Stimulated activated CD4-positive, alpha-beta T cell treated with anti-CD3 and anti-CD28 coated beads, Interleukin-1b, Interleukin-23, amount 100 ng/mL, for 4 hours (primary cell): ENCODE measurements at places on chromosomes 1 and 21.

DNA sequence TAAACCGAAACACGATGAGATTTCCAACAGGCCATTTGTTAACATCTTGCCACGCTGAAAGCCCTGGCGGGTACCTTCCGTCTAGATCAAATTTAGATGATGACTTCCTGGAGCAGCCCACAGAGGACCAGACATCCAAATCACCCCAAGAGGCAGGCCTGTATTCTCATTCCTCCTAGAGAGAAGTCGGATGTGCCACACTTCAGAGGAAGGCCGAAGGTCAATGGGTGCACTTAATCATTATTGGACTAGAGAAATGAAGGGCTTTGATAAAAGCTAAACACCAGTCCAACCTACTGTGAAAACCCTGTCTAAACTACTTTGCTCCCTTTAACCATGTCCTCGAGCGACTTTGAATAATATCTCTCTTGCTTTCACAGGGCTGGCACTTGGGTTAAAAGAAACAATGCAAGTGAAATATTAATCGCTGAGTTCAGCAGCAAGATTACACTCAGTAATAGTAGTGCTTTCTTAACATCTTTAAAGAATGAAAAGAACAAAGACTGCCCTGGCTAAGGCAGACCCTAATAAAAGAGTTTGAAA lies 76.5 kb downstream of the BCAR3 start:
- DNase-seq = no peak

- DNase-seq = no peak
These were observed 82.1 kb downstream of the RRAGC start for GRCh38 chr1:38777464-38777957.

DNA sequence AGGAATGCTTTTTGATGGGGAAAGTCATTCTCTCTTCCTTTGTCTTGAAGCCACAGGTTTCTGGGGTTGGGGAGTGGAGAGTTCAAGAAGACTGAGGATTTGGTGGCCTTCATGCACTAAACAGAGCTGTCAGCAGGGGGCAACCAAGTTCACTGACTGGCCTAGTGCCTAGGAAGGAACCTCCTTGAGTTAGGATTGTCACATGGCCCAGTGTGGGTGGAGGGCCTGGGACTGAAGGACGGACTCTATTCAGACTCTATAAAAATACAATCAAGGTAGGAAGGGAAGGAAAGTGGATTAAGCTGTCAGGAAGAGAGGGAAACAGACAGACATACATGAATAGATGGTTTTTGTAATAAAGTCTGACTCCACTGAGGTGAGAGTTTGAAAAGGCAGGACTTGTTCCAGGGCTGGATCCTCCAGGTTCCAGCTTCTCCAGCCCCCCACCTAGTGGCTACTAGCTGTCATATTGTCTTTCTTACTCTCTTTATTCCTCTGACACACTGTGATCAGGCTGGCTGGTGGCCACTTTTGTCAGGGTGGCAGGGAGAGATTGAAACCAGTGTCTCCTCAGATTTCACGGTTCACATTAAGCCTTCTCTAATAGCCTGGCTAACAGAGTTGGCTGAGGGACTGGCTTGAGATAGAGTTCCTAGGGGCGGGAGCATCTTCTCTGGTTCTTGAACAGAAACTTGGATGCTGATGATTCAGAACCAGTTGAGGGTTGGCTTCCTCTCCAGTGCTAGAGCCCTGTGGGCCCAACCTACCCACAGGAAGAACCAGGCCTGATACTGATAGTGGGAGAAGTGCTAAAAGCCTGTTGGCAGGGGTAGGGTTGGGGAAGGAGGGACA lies 4.1 kb upstream of the SH3BGRL3 start:
- DNase-seq = peak; percentile 82

DNA sequence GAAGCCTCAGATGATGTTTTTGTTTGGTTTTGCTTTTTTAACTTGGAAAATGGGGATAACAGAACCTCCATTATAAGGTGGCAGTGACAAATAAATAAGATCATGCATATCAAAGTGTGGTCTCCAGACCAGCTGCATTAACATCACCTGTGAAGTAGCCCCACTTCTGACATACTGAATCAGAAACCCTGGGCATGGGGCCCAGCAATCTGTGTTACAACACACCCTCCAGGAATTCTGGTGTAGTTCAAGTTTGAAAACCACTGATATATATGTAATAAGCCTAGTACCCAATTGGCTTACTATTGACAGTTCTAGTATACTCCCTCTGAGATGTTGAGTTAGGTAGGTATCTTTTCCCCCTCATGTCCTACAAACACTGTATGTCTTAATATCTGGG lies 24.1 kb upstream of the RNF19B start:
- DNase-seq = no peak

DNA sequence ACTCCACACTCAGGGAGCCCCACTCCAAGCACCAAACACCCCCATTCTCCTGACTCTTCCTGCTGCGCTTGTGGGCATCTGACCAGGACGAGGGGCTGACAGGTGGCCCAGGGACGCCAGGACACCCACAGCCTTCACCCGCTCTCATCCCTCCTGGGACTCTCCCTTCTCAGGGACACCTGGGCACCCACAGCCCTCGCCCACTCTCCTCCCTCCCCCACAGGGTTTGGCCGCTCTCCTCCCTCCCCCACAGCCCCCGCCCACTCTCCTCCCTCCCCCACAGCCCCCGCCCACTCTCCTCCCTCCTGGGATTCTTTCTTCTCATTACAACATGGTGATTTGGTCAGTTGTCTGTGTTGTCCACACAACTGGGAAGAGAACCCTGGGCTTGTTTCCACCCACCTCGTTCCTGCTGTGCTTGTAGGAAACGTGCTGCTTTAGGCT lies 43.4 kb downstream of the PRDM15 start:
- no peak for DNase-seq

DNA sequence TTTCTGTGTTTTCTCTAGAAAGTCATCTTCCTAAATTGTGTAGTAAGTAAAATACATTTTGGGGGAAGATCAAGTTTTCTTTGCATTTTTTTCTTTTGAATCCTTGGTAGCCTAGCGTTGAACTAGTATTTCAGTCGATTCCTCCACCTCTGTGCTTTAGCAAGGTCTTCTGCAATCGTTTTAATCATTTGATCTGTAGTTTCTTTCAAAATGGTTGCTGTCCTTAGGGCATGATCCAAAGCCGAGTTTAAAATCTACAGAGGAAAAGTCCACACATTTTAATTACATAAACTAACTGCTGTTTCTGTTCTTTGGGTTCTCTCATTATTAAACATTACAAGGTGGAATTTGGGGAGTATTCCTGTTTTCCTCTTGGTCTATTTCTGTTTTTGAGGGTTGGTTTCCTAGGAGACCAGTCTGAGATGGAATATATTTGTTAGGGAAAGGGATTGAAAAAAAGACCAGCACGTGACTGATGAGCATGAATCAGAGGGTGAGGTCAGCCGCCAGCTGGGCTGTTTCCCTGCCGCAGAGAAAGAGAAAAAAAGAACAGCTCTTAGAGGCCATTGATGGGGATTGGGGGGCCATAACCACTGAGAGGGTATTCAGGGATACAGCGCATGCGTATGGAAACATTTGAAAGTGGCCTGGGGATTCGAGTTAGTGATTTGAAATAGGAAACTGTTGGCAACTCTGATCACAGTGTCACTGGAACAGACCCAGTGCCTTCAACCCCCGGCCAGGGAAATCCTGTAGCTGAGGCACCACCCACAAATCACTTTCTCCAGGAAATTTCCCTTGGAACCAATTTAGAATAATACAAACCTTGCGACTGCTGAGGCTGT lies 40.6 kb downstream of the AKNAD1 start:
- DNase-seq = no peak

DNA sequence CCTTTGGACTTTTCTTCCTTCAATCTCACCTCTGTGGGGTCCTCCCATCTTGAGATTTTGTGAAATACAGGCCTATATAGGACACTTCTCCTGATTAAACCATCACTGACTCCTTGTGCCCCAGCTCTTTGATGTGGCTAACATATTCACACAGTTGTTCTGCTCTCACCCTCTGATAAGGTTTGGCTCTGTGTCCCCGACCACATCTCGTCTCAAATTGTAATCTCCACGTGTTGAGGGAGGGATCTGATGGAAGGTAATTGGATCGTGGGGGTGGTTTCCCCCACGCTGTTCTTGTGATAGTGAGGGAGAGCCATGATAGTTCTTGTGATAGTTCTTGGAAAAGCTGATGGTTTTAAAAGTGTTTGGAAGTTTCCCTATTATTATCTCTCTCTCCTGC lies 19.7 kb downstream of the LRRC7 start:
- no peak for DNase-seq

DNA sequence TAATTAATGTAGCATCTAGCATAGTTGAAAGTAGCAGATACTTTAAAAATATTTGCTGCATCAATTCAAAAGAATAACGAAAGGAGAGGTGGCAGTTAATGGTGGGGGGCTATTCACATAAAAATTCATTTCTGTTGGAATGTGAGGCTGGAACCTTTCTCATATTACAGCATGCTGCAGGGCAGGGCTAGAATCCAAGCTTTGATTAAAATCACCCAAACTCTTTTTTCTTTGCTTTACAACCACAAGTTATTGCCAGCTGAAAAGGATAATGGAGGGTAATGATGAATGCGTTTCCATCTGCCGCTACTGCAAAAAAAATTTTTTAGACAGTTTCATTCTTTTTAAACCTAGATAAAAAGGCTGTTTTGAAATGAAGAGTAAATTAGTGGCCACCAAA lies 9.8 kb downstream of the DISP1 start:
- DNase-seq = no peak

GRCh38 chr1:205593532-205593931 lies 38.3 kb downstream of the ELK4 start:
- no peak for DNase-seq

DNA sequence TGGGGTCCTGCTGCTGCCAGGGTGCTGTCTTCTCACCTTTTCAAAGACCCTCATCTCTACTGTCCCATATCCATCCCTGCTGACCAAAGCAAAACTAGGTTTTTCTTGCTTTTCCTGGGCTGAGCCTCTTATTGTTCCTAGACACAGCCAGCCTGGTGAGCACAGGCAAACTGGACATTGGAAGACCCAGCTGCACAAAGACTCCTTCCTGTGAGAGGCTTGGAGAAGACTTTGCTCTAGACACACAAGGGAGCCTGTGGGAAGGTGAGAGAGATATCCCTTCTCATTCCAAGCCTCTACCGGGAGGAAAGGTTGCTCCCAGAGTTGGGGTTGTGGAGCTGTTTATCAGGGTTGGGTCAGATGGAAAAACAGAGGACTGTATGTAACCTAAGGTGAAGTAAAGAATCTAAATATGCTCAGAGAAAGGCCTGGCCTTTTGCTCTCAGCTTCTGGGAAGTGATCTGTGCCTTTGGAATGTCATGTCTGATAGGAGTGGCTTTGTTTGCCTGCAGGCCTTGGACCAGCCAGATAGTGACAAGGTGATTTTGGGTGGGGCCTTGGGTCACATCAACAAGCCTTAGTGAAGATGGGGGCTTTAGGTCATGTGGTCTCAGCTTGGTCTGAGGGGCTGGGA lies 87.6 kb upstream of the RUNX1 start:
- no peak for DNase-seq

GRCh38 chr21:19914028-19914427 lies 1084.2 kb upstream of the NCAM2 start:
- DNase-seq = no peak

- DNase-seq = no peak
These were observed 249.8 kb downstream of the SETD4 start for GRCh38 chr21:35810431-35810970.

GRCh38 chr1:160406131-160406968 lies 6.0 kb downstream of the VANGL2 start:
- no peak for DNase-seq

DNA sequence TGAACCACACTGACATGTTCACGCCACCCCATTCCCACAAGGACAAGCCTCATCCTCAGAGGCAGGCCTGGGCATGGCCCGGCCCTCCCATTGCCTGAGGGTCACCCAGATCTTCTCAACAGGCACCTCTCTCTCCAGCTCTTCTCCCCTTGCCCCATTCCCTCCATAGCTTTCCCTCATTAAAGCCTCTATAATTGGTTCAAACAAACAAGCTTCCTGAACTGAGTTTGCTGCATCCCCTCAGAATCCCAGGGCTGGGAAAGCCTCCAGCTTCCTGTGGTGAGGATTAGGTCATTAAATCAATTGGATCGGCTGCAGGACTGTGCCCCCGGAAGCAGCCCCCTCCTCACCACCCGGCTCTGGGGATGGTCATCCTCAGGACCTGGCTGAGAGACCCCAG lies 18.9 kb downstream of the CTNNBIP1 start:
- DNase-seq = no peak

- DNase-seq = no peak
These were observed 19.7 kb upstream of the NRDC start for GRCh38 chr1:51898090-51898734.

DNA sequence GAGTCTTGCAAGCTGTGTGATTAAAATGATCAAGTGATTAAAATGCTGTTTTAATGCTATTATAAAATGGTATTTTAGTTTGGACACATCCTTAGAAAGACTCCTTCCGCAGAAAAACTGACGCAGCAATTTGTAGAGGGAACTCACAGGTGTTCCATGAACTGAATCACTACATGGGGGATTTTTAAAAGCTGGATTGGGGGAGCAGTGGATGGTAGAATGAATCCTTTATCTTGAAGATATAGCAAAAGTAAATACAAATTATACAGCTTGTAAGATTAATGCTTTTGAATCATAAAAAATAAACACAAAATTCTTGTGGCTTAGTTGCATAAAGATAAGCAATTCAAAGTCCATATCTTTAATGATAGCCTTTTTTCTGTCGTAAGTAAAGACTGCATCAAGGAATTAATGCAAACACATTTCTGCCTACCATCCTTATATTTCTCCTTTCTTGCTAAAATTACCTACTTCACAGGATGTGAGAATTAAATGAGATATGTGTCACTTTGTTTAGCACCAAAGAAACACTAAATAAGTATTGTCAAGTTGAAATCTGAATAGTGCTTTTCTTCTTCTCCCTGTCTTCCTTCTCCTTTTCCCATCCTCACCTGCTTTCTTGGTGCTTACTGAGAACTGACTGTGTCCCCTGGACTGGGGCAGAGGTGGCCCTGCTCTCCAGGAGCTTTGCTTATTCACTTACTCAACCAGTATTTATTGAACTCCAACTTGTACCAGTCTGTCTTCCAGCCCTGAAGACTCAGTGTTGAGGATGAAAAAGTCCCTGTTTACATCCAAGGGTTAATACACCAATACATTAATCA lies 61.5 kb upstream of the F3 start:
- no peak for DNase-seq

DNA sequence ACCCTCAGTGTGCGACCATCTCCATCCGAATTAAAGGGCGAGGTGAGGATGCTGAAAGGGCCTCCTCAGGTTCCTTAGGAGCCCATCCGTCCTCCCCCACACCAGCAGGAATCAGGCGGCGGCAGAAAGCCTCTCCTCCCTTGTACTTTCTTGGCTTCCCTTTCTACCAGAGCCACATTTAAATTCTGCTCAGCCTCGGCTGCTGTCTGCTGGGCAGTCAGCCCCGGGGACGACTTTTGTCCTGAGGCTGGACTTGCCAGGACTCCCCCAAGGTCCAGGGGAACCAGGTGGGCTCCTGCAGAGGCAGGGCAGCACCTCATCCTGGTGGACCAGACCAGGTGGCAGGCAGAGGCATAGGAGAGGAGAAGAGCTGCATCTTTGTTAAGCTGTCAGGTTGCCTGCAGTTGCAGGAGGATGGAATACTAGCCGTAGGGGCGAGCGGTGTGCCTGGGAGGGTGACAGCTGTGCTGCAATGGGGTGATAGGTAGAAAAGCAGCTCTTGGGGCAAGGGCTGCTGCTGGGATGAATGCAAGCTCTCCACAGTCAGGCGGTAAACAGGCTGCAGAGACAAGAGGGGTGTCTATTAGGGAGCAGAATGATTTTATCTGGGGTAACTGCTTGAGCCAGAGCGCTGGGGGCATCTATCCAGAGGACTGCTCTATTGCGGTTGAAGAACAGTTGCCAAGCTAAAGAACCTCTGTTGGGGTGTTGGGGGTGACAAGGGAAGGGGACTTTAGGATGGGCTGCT lies 46.2 kb upstream of the WASF2 start:
- DNase-seq = no peak

GRCh38 chr1:80675454-80675853 lies 1125.3 kb upstream of the ADGRL2 start:
- DNase-seq = no peak
